ENCODE measurements at places on chromosomes 1 and 21.
A peak's percentile ranks its signal among the peaks of the same experiment; 100 is the strongest.

- no peak for DNase-seq
These were observed at the start of gene AK5 for GRCh38 chr1:77281491-77282186. AK5 (plus strand) TSS chr1:77282019; CDS start chr1:77282314, 295 bp downstream.

DNA sequence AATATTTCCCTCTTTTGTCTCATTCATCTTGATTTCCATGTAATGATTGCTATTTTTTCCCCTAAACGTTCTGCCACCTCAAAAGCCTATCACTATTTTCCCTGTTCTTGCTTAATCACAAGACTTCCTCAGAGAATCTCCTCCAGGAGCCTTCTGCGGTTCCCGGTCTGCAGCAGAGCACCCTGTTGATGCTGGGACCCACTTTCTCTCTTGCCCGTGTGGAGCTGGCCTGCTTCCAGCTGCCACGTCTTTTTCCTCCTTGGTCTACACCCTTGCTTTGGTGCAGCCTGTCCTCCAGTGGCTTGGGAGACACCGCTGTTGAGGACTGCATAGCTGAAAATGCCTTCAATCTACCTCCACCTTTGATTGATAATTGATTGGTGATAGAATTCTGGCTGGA is 70.0 kb upstream of the COA6 start:
- no peak for DNase-seq

DNA sequence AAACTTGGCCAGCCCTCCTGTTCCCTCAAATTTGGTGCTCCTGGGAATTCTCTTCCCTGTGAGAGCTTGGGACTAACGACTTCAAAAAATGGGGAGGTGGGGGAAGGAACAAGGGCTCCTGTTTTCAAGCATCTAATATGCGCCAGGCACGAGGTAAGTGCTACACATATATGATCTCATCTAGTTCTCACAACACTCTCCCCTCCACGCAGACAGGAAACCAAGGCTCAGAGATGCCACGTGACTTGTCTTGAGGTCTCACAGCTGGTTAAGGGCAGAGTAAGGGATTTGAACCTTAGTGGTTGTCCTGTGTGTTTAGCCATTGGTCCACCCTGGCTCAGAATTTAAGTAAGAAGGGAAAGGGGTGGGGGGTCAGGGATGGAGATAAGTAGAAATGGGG is 125.9 kb downstream of the DMRTB1 start:
- DNase-seq, result peak; percentile 55

- DNase-seq, result no peak
These were observed 86.9 kb upstream of the ZBTB40 start for GRCh38 chr1:22364764-22365163.

GRCh38 chr1:111768023-111768422 is 12.3 kb downstream of the DDX20 start:
- DNase-seq, result no peak

GRCh38 chr1:81449786-81450185 is 350.9 kb upstream of the ADGRL2 start:
- no peak for DNase-seq

DNA sequence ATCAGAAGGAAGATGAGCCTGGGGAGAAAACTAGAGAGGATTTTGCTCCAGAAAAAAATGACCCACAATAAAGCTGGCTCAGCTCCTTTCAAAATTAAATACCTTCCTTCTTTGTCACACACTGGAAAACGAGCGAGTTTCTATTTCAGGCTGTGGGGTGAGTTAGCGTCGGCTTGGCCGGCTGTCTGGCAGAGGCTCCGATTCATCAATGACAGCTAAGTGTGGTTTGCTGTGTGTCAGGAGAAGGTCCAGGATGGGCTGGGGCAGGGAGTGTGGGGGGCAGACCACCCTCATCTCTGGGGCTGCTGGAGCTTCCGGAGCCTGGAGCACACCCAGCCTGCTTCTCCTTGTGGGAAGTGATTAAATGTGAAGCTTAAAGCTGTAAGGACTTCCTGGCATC is 120.2 kb downstream of the ETS2 start:
- DNase-seq, result peak; percentile 91

GRCh38 chr1:53327182-53327913 is 522 bp downstream of the LRP8 start:
- DNase-seq, result no peak

- DNase-seq, result peak; percentile 45
These were observed 1047.6 kb upstream of the ADGRL4 start for GRCh38 chr1:80054129-80054528.

DNA sequence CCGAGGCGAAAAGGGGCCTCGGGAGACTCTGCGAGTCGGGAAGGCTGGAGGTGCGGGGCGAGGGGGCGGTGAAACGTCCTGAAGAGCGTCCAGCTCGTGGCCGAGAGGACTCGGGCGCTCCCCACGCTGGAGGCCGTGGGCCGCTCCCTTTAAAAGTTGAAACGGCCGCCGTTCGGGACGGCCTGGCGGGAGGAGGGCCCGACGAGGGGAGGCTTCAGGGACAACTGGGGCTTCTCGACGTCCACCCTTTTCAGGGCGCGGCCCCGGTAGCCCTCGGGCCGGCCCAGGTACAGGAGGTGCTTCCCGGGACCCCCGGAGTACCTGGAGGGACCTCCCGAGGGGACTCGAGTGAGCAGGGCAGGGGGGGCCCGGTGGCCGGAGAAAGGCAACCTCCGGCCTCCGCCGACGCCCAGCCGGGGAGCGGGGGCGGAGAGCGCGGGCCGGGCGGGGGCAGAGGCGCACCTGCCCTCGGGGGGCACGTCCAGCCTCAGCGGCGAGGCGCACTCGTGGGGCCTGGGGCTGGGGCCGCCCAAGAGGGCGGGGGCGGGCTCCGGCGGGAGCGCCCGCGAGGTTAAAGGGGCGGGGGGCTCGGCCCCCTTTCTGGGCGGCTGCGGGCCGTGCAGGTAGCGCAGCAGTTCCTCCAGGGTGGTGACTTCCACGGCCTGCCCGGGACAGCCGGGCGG is 14.0 kb downstream of the SEMA6C start:
- no peak for DNase-seq

DNA sequence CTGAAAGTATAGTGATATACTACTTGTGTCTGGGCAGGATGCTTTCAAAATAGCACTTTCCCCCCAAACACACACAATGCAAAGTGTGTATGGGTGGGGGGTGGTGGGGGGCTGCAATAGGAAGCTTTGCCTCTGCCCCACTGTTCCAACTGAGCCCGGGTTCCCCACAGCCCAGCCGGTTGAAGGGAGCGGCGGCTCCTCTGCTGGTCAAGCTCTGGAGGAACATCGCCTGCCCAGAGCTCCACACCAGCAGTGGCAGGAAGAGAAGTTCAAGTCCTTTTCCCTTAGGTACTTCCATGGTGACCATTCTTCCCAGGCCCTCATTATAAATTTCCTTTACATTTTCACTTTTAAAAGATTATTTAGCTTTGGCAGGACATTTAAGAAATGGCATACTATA is 74.9 kb downstream of the CAPZB start:
- peak; percentile 57 for DNase-seq

GRCh38 chr1:39405358-39405757 is 86.1 kb upstream of the BMP8A start:
- DNase-seq, result peak; percentile 71

- no peak for DNase-seq
These were observed 96.9 kb downstream of the ZNF644 start for GRCh38 chr1:90924982-90925381.

DNA sequence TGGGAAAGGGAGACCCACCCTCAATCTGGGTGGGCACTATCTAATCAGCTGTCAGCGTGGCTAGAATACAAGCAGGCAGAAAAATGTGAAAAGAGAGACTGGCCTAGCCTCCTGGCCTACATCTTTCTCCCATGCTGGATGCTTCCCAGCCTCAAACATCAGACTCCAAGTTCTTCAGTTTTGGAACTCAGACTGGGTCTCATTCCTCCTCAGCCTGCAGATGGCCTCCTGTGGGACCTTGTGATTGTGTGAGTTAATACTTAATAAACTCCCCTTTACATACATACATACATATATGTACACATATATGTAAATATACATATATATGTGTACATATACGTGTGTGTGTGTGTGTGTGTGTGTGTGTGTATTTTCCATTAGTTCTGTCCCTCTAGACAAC is 207.1 kb downstream of the BRINP2 start:
- DNase-seq, result no peak

- no peak for DNase-seq
These were observed 29.8 kb upstream of the TADA1 start for GRCh38 chr1:166905900-166906299.

DNA sequence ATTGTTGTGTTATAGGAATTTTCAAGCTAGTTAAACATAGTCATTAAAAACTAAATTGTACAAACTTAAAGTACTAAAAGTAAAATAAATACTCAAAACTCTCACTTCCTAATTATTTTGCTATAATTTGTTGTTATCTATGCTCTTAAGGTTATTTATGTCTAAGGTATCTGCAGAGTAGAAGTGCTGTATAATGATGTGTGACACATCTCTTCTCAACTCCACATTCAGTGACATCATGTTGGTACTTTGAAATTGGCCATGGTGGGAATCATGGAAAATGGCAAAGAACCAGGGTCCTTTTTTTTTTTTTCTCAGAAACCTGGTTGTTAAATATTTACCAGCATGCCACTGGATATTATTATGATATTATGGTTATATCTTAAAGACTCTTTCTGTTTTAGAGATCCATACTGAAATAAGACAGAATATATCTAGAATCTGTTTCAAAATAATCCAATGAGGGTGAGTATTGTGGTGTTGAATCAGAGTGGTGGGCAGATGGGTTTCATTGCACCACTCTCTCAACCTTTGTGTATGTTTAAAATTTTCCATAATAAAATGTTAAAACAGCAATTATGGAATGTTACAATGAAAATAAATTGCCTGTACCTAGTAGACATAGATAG is 22.4 kb downstream of the LRRC8B start:
- DNase-seq, result no peak

DNA sequence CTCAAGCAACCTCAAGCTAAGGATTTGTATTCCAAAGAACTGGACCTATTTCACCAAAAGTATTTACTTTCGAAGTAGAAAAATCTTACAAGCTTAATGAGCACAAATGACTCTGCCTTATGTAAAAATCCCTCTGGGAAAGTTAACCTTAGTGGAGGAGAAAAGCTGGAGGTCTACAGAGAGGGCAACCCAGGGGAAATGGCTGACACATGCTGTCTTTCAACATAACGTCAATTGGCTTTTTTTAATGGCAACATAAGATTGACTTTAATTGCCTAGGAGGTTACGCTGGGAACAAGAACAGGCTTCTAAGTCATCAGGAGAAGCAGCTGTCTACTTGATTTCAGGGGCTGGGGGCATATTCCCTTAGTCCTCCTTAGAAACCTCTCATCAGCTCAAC is 52.3 kb downstream of the UTP25 start:
- DNase-seq, result no peak

GRCh38 chr1:231931846-231932454 is 305.4 kb downstream of the DISC1 start:
- DNase-seq, result no peak

DNA sequence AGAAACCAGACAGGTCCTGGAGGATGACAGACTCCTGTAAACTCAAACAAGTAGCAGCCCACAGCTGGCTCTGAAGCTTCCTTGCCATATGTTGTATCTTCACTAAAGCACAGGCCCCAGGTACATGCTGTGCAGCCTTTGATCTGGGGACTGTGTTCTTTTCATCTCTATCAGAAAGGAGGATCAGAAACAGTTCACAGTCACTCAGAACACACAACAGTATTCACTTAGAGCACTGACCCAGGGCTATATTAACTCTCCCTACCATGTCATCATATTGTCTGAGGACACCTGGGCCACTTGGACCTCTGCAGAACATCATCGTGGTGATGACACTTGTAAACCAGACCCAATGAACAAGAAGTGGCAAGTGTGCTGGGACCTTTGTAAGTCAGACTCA is 222.0 kb downstream of the SETD4 start:
- DNase-seq, result no peak

- DNase-seq, result no peak
These were observed 149.6 kb downstream of the CACNA1E start for GRCh38 chr1:181632960-181633359.

GRCh38 chr1:201731142-201731541 is 97.8 kb upstream of the IPO9 start:
- DNase-seq, result peak; percentile 55

DNA sequence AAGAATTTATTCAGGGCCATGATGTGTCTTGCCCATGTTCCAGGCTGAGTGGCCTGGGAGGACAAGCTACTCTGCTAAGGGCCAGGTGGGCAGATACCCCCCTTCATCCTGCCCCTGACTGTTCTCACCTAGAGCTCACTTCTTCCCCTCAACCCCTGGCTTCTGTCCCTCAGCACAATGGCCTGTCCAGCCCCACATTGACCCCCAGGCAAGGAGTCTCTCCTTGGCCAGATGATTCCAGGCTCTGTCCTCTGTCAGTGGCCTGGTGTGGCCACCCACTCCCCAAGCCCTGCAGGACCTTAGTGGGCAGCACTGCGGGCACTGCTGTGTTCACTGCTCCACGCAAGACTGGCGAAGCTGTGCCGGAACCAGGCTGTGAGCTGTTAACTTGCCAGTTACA is 460.0 kb downstream of the MATN1 start:
- DNase-seq, result peak; percentile 52

DNA sequence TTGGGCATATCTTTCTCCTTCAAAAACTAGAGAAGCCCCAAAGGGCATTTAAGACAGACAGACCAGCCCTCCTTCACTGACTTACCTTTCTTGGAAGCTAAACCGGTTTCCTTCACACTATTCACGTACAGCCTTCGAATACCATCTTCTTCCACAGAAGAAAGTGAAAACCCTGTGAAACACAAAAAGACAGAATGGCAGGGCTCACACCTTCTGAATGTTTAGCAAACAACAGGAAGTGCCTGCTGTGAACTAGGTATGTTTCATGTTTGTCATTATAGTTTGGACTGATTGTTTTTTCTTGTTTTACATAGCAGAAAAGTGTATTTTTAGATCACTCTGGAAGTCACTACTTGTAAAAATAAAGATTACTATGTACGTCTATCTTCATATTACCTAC is 148.6 kb upstream of the KRTAP19-8 start:
- DNase-seq, result no peak

DNA sequence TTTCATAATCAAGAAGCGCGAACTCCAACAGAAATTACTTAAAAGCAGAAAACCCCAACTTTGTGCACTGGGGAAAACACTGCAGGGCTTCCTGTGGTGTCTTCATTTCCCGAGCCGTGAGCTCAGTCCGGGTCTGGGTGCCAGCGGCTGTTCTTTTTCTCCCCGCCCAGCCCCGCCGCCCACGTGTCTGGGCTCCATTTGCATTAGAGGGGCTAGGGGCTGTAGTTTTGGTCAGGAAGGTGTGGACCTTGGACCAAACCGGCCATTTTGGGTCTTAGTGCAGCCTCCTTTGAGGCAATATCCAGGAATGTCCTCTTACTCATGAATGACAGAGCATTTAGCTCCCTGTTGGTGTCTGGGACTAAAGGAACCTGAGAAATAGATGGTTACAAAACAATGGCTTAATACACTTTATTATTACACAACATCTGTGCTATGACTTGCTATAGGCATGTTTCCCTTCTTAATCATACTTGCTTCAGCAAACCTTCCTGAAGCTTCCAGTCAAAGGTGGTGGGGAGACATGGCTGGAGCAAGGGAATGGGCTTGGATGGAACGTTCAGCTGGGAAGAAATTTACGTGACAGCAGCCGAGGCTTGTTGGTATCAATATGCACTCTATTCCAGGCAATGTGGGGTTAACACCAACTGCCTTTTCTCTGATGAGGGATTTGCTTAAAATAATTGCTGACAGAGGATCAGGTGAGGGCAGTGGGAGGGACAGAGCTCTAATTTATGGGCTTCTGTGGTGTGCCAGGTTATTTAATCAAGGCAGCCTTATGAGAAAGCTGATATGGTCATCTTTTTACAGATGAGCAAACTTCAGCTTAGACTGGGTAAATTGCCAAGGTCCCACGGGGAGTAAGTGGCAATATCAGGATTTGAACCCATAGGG is 1.1 kb downstream of the AGTRAP start:
- DNase-seq, result peak; percentile 87

GRCh38 chr1:36565576-36566501 is 83.1 kb upstream of the CSF3R start:
- DNase-seq, result peak; percentile 33

GRCh38 chr1:65418522-65419185 is 1.8 kb upstream of the LEPR start:
- no peak for DNase-seq

All from sigmoid colon (tissue), 7 donors.